ENCODE measurements at places on chromosomes 11 and 22.

- no peak for DNase-seq
Measured at GRCh38 chr22:32801537-32802236, at the start of gene TIMP3. TIMP3 (plus strand) TSS chr22:32801705; CDS start chr22:32802002, 297 bp downstream.

- DNase-seq, result no peak
Measured at GRCh38 chr11:955154-956063, 29.7 kb downstream of the AP2A2 start.

GRCh38 chr22:46467006-46467405 is 70.4 kb downstream of the CELSR1 start:
- no peak for DNase-seq

DNA sequence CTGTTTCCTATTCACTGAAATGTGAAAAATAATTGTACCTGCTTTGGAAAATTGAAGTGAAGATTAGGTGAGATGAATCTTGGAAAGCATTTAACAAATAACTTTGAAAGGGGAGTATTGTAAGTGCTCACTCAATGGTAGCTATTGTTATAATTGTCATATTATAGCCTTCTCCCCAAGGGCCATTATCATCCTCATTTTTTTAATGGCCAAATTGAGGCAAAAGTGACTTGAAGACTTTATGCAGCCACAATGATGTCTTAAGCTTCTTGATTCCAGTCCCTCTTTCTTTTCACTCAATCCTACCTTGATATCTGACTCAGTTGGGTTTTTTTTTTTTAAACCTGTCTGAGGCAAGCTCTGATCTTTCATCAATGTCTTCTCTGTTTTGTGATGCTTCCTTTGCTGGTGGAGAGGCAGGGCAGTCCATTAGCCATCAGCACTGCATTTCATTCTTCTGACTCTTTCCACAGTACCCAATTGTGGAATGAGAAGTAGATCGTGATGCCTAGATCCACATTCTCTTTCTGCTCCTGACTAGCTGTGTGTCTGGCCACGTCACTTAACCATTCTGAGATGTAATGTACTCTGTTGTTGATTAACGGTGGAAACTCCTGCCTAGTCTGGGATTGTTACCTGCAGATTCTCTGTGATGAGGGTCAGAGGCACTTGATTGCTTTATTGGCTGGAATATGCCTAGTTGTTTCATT is 101.4 kb downstream of the DBX1 start:
- DNase-seq, result no peak

DNA sequence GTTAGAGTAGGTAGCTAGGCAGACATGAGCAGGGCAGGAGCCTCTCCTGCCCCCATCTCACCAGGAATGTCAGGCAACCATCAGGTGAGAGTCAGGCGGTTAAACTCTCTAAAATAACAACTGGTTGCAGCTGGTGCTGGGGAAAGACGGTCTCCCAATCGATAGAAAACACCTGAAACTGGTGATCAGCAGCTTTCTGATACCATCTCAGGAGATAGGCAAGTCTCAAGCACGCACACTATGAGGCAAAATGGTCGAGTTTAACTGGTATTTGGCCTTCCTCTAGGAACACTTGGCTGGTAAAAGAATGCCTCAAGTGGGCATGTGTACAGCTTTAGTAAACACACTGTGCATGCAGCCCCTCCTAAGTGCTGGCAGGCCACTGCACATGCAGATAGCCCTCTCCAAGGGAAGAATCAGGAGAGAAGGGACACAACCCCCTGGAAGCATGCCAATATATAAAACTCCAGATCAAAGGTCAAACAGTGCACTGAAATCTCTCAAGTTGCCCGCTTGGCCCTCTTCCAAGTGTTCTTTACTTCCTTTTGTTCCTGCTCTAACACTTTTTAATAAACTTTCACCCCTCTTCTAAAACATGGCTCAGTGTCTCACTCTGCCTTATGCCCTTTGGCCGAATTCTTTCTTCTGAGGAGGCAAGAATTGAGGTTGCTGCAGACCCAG is 88.7 kb downstream of the USP35 start:
- no peak for DNase-seq

DNA sequence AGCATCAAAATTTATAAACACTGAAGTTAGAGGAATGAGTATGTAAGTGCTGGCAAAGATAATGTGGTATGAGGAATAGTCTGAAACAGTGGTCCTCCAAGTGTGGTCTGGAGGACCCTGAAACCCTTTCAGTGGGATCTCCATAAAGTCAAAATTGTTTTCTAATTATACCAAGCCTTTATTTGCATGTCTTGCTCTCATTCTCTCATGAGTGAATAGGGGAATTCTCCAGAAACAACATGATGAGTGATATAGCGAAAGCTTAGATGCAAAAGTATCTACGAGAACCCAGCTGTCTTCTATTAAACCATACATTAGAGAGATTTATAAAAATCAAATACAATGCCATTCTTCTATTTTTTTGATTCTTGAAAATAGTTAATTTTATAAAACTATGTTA is 145.0 kb upstream of the RAG2 start:
- DNase-seq, result no peak

GRCh38 chr11:44813401-44813800 is 86.6 kb downstream of the TSPAN18 start:
- DNase-seq, result no peak

Data from stimulated activated naive CD8-positive, alpha-beta T cell treated with anti-CD3 and anti-CD28 coated beads, Interleukin-15, amount 100 ng/mL, for 72 hours (primary cell).